CD4-positive, alpha-beta T cell treated with Interleukin-6 for 4 hours (primary cell): ENCODE measurements at places on chromosomes 6 and 20.
A peak's percentile ranks its signal among the peaks of the same experiment; 100 is the strongest.

DNA sequence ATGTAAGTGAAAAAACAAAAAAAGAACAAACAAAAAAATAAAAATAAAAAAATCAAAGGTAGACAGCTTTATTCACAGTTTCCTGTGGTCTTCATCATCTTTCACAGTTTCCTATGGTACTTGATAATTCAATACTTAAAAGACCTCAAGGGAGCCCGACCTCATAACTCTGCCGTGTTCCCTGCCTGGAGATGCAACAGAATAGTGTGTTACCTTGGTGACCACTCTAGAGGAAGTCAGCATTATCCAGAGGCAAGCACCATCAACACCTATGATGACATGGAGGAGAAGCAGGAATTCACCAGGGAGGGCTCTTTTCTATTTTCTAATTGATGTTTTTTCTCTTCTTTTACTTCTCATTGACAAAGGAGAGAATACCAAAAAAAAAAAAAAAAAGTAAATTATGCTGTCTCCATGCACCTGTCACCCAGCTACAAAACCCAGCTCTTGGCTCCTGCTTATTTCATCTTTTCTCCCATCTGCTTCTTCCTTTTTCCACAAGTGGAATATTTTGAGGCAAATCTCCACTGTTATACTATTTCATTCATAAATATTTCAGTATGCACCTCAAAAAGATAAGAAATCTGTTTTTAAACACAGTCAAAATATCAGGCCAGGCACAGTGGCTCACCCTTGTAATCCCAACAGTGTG is 95.8 kb upstream of the STXBP5 start:
- no peak for DNase-seq

GRCh38 chr6:108363113-108363512 is 68.3 kb downstream of the AFG1L start:
- DNase-seq, result no peak

DNA sequence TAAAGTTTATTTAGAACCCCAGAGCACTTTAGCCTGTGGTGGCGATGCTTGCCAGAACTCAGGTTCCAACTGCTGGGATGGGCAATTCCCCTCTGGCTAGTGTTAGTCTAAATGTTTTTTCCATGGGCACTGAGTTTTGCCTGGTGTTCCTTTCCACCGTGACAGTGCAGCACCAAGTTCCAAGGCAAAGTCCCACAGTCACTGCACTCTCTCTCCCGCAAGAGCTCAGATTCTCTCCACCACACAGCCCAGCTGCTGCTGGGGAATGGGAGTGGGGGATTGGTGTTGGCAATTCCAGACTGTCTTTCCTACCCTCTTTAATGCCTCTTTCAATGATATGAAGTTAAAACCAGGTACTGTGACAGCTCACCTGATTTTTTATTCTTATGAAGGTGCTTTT is 247.6 kb downstream of the ALDH8A1 start:
- no peak for DNase-seq

DNA sequence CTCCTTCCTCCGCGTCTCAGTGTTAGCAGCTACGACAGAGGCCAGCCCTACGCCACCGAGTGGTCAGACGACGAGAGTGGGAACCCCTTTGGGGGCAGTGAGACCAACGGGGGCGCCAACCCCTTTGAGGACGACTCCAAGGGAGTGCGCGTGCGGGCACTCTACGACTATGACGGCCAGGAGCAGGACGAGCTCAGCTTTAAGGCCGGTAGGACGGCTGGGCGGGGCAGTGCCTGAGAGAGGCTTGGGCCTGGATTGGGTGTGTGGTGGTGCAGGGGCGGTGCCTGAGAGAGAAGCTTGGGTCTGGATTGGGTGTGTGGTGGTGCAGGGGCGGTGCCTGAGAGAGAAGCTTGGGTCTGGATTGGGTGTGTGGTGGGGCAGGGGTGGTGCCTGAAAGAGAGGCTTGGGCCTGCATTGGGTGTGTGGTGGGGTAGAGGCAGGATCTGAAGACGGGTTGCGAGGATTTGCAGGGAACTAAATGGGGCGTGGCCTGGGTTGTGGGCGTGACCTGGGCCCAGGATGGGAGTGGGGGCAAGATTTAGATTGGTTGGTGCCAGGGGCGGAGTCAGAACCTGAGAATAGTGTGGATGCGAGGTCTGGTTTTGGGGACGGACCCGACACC is 24.4 kb downstream of the SPDEF start:
- peak; percentile 45 for DNase-seq

- no peak for DNase-seq
Measured at GRCh38 chr6:112335736-112336135, 11.4 kb upstream of the RFPL4B start.

DNA sequence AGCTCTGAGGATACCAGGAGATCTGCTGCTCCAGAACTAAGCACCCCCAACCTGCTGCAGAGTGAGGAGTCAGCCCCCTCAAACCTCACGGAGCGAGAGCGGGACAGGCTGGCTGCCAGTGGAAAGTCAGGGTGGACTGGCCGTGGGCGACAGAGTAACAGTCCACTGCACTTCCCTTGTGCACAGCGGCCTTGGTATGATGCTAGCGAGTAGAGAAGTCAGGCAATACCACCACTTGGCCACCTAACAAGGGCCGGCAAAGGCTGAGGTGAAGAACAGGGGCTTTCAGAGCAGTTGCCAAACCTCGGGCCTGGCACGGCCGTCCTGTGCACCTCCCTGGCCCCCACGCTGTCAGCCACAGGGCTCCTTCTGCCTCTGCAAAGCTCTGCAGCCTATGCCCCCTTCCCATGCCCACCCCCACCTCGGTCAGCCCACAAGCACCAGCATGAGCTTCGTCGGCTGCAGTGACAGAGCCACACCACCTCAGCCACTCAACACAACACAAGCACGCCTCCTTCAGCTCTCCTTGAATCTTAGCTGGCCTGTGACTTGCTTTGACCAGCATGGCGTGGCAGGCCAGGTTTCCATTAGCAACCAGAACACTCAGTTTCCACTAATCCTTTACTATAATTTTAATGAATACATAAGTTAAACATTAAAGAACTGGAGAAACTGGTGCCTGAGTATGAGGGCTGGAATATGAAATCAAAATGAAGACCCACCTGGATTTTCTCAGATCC is 127.6 kb upstream of the SNX9 start:
- no peak for DNase-seq

DNA sequence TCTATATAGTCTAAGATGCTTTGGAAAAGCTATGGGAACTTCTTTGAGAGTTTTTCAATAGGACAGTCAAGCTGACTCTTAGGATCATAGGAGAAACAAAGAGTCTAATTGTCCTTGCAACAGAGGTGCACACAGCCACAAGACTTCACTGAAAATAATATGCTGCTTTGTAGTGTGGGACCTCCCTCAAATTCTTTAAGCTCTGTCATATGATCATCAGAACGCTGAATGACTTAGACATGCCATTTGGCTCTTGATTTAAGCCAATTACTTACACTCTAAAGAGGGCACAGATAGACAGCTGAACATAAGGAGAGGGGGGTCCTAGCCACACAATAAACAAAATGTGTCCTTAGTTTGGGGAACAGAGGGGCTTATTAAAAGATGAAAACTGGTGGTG is 818.7 kb upstream of the GJE1 start:
- DNase-seq, result no peak

DNA sequence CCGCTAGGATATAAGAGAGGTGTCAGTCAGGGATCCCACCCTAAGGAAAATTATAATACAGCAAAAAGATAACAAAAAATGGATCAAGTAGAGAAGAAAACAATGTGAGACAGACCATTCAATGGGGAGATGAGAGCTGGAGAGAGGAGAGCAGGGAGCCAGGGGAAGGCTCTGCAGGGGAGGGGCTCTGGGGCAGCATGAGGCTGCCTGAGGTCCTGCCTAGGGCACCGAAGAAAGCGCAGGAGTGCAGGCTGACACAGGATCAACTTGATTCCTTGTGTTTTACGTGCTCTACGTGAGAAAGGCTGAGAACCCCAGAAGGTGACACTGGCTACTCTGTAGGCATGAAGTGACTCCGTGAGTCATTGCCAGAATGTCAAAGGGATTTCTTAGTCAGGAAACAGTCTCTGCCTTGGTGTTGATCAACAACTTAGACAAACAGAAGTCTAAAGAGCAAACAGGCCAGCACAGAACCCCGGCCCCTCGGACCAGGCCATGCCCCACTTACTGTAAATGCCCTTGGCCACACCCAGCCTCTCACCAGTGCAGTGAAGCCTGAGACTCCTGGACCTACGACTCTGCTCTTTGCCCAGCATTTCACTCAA is 290.1 kb upstream of the PRDM1 start:
- DNase-seq, result no peak

DNA sequence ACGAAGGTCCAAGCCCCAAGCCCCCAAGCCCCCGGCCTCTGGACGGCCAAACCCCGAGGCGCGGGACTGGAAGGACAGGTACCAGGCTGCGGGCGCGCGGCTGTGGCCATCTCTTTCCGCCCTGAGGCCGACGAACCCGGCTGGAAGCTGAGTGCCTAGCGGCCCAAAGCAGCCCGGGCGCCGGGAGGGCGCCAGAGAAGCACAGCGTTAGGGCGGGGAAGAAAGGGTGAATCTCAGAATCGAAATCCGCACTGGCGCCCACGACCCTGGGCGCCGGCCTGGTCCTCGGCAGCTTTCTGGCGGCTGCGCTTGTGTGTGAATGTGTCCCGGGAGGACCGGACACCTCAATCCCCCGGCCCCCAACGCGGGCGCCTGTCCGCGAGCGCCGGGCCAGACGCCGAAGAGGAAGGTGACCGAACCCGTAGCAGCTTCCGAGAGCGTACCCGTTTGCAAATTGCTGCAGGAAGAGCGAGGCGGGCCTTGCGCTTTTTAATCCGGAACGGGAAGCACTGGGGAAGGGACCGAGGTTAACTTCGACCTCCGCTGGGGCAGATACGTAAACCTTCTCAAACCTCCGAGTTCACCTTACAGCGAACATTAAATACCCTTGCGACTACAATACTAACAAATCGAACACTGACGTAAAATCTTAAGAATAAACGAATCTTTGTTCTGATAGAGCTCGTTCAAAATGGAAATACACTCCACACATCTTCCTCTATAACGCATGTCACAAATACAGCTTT is 2.9 kb downstream of the NRN1 start:
- DNase-seq, result peak; percentile 53

DNA sequence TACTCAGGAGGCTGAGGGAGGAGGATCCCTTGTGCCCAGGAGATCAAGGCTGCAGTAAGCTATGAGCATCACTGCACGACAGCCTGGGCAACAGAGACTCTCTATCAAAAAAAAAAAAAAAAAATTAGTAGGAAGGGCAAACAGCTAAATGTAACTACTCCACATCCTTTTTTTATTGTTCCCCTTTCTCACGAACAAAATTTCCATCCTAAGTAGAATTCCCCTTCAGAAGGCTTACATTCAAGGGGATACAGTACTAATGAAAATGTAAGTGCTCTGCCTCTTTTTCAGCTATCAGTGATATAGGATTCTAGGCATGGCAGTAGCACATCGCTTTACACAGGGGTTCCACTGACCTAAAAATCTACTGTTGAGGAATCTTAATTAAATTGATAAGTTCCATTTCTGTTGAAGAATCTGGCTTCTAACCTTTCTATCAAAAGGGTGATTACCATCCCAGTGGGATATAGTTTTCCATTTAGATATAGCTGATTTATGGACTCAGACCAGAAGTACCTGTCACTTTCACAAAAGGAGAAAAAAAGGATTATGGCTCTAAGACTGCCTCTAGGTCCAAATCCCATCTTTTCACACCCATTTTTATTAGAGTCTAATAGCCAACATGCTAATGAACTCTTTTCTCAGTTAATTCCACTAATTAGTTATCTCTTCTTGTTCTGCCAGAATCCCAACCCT is 2.6 kb downstream of the B4GALT5 start:
- no peak for DNase-seq

DNA sequence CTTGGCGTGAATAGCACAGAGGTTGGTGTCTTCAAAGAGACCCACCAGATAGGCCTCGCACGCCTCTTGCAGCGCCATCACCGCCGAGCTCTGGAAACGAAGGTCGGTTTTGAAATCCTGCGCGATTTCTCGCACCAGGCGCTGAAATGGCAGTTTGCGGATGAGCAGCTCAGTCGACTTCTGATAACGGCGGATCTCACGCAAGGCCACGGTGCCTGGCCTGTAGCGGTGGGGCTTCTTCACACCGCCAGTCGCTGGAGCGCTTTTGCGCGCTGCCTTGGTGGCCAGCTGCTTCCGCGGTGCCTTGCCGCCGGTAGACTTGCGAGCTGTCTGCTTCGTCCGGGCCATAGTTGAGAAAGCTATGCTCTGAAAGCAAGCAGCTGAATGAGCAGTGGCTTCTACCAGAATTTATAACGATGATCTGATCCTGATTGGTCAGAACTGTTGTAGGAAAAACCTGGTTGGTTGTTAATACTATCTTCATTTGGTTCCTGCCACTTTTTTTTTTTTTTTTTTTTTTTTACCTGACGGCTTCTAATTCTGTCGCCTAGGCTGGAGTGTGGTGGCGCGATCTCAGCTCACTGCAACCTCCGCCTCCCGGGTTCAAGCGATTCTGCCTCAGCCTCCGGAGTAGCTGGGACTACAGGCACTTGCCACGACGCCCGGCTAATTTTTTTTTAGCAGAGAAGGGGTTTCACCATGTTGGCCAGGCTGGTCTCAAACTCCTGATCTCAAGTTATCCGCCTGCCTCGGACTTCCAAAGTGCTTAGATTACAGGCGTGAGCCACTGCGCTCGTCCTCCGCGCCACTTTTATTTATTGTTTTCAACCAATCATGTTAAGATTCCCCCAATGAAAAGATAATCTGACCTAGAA is 21.5 kb downstream of the OR2B2 start:
- peak; percentile 80 for DNase-seq

GRCh38 chr6:8181951-8182845 is 79.8 kb upstream of the EEF1E1 start:
- no peak for DNase-seq

DNA sequence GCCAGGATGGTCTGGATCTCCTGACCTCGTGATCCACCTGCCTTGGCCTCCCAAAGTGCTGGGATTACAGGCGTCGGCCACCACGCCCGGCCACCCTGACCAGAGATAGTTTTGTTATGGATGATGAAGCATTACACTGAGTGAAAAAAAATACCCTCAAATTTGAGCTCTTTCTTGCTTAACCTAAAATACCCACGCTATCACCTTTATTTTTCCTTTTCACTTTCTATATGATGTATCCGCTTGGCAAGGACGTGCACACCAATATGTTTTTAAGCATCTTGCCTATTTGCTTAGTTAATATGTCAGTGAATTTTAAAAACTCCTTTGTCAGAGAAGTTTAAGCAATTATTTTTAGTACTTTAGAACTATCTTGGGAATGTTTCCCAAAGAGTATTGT is 150.4 kb downstream of the INSM1 start:
- DNase-seq, result no peak

- DNase-seq, result no peak
Measured at GRCh38 chr6:2547355-2547754, 203.4 kb downstream of the MYLK4 start.

- DNase-seq, result no peak
Measured at GRCh38 chr6:133241901-133242636, 912 bp downstream of the EYA4 start.

GRCh38 chr20:57805747-57806146 is 95.9 kb upstream of the PMEPA1 start:
- no peak for DNase-seq

GRCh38 chr6:13560651-13561044 is 13.8 kb upstream of the SIRT5 start:
- no peak for DNase-seq
